ENCODE measurements at places on chromosomes 11 and 22. TPM values are rescaled to one million over a fixed set of nuclear protein-coding genes. Genes with fewer than 3 reads are reported as not detected.

The SMIM35 gene
- 3.2 TPM for total RNA-seq

The CRACR2B gene
- total RNA-seq, result 11.3 TPM

The OR2D2 gene
- not detected for total RNA-seq

The PPP1CA gene
- total RNA-seq, result 360 TPM

The IGLL5 gene
- not detected for total RNA-seq

The SHANK2 gene
- not detected for total RNA-seq

The RASD2 gene
- total RNA-seq, result 0.09 TPM

The CNGA4 gene
- total RNA-seq, result 0.26 TPM

The OR10D3 gene
- total RNA-seq, result not detected

The DPP3 gene
- total RNA-seq, result 79.6 TPM

The MUC5AC gene
- total RNA-seq, result not detected

The FJX1 gene
- total RNA-seq, result not detected

The C11orf52 gene
- total RNA-seq, result not detected

The CDC42EP2 gene
- not detected for total RNA-seq

The MIOX gene
- total RNA-seq, result 0.61 TPM

The CFAP300 gene
- total RNA-seq, result not detected

The FGF4 gene
- not detected for total RNA-seq

The MOGAT2 gene
- not detected for total RNA-seq

The MS4A15 gene
- total RNA-seq, result not detected

The AKIP1 gene
- total RNA-seq, result 34.9 TPM

The DDX25 gene
- total RNA-seq, result not detected

The UBQLNL gene
- 0.55 TPM for total RNA-seq

The GGTLC3 gene
- not detected for total RNA-seq

The GAL3ST1 gene
- total RNA-seq, result not detected

The LUZP2 gene
- not detected for total RNA-seq
